ENCODE measurements at places on chromosomes 4 and X. TPM values are rescaled to one million over a fixed set of nuclear protein-coding genes. Genes with fewer than 3 reads are reported as not detected.

GRCh38 chr4:70678383-70678999 lies 9.8 kb upstream of the UTP3 start:
- DNase-seq: no peak

- DNase-seq: peak; percentile 10
These were observed 707 bp upstream of the SHROOM4 start for GRCh38 chrX:50814701-50815100.

GRCh38 chr4:147831551-147832171 lies 99.8 kb downstream of the ARHGAP10 start:
- DNase-seq: no peak

GRCh38 chr4:80172203-80172602 lies 25.1 kb upstream of the PRDM8 start:
- DNase-seq: no peak

The CD38 gene
- total RNA-seq: 0.68 TPM

DNA sequence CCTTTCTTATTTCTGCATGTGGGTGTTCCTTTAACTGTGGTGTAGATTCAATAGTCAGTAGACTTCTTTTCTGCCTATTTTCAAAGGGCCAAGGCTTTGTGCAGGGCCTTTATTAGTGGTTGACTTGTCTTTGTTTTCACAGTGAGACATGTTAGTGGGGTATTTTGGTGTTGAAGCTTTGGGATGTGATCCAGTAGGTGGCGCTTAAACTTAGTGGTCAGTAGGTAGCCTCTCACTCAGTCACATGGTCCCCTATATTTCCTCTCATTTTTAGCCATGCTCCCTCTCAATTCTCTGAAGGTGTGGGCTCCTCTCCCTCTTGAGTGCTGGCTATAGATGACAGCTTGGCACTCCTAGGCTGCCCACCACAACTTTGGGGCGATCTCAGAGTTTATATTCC lies 23.4 kb upstream of the SLC10A7 start:
- peak; percentile 34 for DNase-seq

- no peak for DNase-seq
These were observed 9.0 kb upstream of the KLHL2 start for GRCh38 chr4:165198329-165198728.

DNA sequence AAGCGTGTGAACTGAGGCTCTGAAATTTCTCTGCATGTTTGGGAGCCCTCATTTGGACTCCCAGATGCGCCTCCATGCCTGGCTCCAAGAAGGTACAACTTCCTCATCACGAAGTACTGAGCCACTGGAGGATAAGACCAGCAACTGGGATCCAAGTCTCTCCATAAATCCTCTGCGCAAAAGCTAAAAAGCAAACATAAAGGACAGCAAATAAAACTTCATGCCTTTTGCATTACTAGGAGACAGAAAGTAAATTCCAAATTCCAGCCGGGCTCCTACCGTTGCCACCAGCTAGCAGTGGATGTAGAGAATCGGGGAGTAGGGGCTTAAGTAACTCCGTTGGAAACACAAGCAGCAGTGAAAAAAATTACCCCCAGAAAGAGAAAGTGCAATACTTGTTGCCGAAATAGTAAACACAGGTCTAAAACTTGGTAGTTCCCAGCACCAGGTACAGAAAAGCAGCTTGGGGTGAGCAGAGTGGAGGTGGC lies 477.1 kb upstream of the TENM3 start:
- no peak for DNase-seq

The CT45A5 gene
- 6.2 TPM for total RNA-seq

The RBMXL3 gene
- total RNA-seq: 4.6 TPM

The COL25A1 gene
- total RNA-seq: 19.2 TPM

The TREX2 gene
- total RNA-seq: 7.5 TPM

GRCh38 chrX:14903891-14904290 lies 30.7 kb downstream of the MOSPD2 start:
- DNase-seq: no peak

The ADH7 gene
- not detected for total RNA-seq

The SOWAHD gene
- 21.4 TPM for total RNA-seq

The F9 gene
- total RNA-seq: not detected

The BST1 gene
- 1.1 TPM for total RNA-seq

- DNase-seq: no peak
These were observed 72.8 kb downstream of the GRXCR1 start for GRCh38 chr4:42965326-42965725.

The SMPX gene
- total RNA-seq: not detected

DNA sequence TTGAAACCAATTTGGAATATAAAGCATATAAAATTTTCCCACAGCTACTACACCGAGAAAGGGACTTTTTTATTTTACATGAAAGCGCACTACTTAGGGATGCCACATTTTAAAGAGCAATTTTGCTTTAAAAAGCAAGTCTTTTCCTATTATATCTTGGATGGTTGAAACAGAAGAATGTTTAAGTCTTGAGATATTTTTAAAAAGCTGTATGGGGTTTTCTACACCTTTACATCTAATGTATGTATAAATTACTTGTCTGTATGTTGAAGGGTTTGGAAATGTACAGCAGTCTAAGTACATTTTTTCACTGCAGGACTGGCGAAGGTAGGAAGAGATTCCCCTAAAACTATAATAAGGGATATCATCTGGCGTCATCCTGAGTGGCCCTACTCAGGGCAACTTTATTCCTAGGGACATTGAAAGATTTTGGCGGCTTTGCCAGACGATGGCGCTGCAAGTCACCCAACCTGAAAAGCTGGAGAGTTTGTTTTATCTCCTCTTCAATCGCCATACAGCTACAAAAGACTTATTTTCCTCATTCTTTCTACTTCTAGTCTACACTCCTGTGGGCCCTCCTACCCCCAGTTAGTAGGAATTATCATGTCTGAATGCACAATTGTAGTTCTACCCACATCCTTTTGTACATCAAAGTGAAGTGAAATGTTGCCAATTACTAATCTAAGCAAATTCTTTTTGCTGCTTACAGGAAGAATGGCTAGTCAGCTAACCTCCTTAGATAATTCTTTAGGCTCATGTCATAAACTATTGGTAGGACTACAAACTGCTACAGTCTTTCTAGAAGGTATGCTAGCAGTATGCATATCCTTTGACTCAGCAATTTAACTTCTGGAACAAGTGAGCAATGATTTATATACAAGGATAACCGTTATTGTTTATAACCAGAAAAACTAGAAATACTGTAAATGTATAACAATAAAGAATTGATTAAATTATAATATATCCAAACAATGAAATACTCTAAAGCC lies 782 bp upstream of the NEK1 start:
- peak; percentile 87 for DNase-seq

The DMRTC1B gene
- total RNA-seq: 7.4 TPM

DNA sequence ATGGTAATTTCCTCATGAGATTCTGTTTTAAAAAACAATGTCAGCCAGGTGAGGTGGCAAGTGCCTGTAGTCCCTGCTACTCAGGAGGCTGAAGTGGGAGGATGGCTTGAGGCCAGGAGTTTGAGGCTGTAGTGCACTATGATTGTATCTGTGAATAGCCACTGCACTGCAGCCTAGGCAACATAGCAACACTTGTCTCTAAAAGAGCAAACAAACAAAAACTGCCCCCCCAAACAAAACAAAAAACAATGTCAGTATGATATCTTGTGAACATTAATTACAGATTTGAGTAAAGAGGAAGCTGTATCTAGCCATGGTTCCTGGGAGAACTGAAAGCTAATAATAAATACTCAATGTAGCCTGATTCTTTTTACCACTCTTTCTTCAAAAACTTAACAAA lies 6.8 kb upstream of the MSL3 start:
- no peak for DNase-seq

- no peak for DNase-seq
These were observed 2025.2 kb downstream of the PCDH7 start for GRCh38 chr4:32745351-32745750.

The SPOCK3 gene
- 0.16 TPM for total RNA-seq

The RHOXF1 gene
- 35.0 TPM for total RNA-seq

The KLF8 gene
- total RNA-seq: 11.7 TPM

- no peak for DNase-seq
These were observed 36.9 kb downstream of the MAGEA9 start for GRCh38 chrX:149818652-149819051.

The PCSK1N gene
- 62.5 TPM for total RNA-seq

DNA sequence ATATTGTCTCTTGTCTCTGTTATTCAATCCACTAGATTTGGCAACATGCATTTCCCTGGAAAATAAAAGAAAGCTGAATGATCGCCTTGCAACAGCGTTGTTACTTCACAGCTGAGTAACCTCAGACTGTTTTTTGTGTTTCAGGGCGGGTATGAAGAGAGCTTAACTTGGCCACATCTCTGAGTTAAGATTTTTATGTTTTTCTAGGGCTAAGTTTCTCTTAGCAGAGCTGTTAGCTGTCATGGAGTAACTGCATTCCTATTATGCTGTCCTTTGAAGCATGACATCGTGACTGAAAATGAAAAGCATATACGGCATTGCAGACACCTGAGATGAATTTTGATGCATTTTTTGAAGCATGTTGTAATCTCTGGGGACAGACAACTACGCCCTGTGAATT lies 1798.9 kb downstream of the PCDH7 start:
- no peak for DNase-seq
